Stromal cell of bone marrow (primary cell): ENCODE measurements at places on chromosomes 12 and 14.

DNA sequence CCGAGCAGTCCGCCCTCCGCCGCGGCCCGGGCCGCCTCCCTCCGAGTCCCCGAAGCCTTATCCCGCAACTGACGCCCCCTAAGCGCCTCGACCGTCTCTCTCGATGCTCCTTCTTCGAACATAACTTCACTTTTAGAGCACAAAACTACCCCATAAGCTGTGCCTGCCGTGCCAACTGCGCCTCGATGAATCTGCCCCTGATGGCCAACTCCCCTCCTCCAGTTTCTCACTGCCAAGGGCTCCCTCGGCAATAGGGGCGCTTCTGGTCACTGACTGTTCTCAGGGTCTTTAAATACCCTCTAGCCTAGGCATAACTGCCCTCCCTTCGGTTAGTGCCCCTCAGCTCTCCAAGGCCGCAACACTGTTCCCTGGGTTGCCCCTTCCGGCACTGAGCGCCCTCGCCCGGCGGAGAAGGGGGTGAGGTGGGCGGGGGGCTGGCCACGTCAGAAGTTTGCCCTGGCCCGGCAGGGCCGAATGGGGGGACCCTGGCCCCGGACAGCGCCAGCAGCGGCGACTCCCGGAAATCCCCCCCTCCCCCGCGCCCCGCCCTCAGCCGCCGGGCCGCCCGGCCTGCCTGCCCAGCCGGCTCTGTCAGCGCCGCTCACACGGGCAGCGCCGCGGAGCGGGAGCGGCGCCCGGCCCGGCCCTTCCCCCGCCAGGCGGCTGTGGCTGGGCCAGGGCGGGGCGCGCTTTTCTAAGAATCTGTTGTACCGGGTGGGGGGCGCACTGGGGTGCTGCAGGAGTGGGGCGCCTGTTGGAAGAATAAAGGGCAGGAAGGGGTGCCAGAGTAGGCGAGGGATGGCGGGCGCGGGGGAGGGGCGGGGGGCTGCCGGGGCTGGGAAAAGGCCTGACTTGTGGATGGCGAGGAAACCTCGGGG is 10.6 kb downstream of the RARG start:
- no peak for DNase-seq

DNA sequence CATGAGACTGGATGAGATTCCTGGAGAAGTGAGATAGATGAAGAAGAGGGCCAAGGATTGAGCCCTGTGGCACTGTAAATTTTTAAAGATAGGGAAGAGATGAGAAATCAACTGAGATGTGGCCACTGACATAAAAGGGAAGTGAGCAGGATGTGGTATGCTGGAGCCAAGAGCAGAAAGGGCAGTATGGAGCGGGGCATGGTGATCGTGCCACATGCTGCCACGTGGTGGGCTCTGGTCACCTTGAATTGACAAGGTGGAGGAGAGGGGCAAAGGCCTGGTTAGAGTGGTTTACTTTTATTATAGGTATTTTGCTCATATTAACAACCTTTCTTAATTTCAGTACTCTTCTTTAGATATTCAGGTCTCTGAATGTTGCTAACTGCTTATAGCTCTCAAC is 257.9 kb downstream of the NEDD1 start:
- no peak for DNase-seq

DNA sequence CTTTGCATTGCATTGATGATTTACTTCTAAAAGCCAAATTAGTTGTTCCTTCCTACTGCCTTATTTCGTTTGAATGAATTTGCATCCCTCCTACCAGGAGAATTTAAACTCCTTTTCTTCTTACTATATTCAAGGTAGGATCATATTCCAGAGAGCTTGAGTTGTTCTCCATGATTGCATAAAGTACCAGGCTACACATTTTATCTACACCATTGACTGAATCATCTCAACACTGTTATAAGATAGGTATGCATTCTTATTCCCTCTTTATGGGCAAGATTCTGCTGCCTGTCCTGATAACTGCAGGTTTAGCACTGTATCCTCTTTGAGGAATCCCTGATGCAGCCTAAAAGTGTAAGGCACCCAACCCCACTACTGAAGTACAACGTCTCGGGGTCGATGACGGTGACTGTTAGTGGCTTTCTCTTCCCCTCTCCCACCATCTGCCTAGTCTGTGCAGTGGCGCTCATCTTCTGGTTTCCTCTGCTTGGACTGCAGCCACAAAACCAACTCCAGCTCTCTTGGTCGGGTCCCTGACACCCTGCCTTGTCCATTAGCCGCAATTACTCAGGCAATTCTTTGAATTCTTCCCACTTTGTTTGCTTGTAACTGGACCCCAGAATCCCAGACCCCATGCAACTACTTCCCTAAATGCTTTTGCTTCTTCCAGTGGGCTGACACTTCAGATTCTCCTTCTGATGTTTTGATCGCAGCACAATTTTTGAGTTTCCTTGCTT is 44.4 kb upstream of the STXBP6 start:
- DNase-seq = no peak

GRCh38 chr12:44076871-44077270 is 241.0 kb downstream of the TMEM117 start:
- no peak for DNase-seq

DNA sequence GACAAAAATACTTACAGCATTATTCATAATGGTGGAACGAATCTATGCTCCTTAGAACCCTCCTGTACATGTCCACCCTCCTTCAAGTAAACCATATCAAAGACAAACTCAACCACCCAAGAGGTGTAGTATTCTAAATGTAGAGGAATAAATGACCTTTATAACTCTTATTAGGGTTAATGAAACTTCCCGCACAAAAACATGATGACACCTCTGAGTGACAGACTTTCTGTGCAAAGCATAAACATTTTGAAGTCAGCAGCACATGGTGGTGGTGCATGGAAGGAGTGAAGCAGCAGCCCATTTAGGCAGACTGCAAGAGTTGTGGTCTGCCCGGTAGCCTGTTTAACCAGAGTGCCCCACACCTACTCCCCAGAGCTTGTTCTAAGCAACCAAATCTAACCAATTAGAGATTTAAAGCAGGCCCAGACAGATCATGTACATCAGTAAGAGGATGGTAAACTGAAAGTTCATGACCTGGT is 615 bp upstream of the ASB8 start:
- no peak for DNase-seq

- DNase-seq = no peak
Measured at GRCh38 chr14:100425429-100425827, 102.3 kb downstream of the SLC25A47 start.

- DNase-seq = peak; percentile 75
Measured at GRCh38 chr14:52025310-52025709, 36.0 kb downstream of the RTRAF start.

GRCh38 chr14:105128059-105128458 is 40.5 kb downstream of the JAG2 start:
- DNase-seq = no peak

- no peak for DNase-seq
Measured at GRCh38 chr14:39491134-39491571, 58.9 kb upstream of the FBXO33 start.

DNA sequence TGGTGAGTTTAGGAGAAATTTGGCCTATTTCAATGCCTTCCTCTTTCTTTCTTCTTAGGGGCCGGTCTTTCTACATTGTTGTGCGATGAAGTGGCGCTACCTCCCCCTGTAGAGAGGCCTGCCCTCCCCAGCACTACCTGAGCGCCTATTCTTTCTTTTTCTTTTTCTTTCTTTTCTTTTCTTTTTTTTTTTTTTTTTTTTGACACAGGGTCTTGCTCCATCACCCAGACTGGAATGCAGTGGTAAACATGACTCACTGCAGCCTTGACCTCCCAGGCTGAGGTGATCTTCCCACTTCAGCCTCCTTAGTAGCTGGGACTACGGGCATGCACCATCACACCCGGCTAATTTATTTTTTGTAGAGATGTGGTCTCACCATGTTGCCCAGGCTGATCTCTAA is 136.1 kb upstream of the MAX start:
- peak; percentile 75 for DNase-seq

GRCh38 chr14:70642303-70643235 is 853 bp downstream of the TTC9 start:
- no peak for DNase-seq

DNA sequence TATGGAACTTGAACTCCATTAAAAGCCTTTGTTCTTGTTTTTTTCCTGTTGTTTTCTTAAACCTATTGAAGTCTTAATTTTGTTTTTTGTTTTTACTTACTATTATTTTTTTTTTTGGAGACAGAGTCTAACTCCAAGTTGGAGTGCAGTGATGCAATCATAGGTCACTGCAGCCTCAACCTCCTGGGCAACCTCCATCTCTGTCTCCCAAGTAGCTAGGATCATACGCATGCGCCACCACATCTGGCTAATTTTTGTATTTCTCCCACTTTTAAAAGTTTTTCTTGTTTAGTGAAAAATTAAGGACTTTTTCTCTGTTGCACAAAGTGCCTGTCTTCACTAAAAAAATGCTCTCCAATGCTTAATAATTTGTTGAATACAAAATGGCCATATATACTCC is 76.2 kb downstream of the SCN8A start:
- no peak for DNase-seq

DNA sequence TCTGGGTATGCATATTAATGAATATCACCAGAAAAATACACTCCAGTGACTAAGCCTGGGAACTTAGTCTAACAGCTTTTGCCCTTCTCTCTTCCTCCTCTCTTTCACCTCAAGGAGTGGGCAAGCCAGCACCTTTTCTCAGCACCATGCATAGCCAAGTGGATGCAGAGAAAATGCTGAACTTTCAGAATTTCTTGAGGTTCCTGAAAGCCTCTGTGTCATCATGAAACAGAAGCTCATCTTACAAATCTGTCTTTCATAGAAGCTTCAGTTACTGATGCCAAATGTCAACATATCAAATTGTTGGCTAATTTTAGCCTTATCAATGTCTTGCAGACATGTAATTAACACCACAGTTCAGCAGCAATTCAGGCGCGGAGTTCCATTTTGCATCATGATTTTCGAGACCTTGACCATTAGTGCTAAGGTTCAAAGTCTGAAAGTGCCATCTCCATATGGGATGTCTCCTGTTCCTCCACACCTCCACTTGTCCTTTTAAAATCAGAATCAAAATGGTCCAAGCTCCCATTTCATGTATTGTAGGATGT is 51.1 kb upstream of the RPH3A start:
- no peak for DNase-seq

DNA sequence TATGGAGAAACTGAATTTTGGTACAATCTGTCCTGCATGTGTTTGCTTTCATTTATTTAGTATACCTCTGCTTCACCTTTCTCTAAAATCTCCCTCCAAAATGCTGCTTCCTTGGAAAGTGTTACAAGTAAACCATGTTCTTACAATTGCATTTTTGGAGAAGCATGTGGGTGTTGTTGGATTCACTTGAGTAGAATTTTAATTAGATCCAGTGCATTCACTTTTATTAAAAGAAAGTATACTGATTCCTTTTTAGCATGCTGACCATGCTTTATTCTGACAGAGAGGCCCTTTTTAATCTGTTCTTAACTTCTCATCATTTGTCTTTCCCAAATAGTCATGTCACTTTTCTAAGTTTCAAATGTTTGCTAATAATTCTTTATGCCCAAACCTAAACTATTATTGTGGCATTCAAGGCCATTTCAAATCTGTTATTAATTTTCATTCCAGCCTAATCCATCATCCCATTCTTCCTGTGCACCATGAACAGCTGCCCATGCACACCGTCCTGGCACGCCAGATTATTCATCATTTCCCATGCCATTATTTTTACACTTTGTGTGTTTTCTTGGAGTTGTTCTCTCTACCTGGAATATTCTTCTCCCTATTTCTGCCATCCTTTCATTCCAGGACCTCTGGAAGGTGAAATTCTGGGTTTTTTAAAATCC is 90.7 kb downstream of the METTL25 start:
- DNase-seq = no peak

- no peak for DNase-seq
Measured at GRCh38 chr12:51270067-51270950, at the start of gene SMAGP. TSS of gene SMAGP (minus strand) at chr12:51270415. CDS start at chr12:51269278, 1,137 bp downstream.

DNA sequence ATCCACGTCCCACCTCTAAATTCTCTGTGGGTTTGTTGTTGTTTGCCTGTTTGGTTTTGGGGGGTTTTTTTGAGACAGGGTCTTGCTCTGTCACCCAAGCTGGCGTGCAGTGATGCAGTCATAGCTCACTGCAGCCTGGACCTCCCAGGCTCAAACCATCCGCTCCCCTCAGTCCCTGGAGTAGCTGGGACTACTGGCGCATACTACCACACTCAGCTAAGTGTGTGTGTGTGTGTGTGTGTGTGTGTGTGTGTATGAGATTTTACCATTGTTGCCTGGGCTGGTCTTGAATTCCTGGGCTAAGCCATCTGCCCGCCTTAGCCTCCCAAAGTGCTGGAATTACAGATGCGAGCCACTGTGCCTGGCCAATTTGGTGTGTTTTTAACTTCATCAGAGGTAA is 236.2 kb downstream of the SLC41A2 start:
- DNase-seq = no peak

DNA sequence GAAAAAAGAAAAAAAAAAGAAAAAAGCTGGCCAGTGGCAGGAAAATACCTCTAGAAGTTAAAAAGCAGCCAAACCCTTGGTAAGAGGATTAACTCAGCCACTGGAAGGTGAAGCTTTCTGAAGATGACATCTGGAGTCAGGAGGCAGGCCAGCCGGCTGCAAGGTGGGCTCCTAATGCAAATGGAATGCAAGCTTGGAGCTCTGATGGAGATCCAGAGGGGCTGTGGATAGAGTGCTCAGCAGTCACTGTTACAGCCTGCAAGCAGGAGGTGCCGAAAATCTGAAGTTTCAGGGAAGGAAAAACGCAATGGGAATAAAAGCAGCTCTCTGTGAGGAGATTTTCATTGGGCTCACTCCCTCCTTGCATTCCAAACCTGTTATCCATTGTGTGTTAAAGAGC is 41.0 kb downstream of the GSC start:
- no peak for DNase-seq

GRCh38 chr14:21105095-21105494 is 4.2 kb downstream of the TMEM253 start:
- no peak for DNase-seq

DNA sequence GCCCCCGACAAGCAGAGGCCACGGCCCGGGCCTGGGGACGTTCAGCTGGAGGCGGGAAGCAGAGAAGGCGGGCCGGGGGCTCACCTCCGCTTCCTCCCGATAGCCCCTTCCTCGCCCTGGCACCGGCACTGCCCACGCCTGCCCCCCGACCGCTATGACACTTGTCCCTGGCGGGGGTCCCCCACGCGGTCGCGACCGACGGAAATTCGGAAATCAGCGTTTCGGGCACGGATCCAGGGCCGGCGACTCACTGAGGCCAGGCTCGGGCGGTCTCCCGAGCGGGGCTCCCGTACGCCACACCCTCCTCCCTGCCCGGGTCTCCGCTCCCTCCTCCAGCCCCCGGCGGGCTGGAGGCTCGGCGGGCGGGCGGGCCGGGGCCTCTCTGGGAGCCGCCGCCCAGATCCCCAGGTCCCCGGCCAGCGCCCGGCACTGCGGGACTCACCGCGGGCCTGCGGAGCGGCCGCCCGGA is 581 bp downstream of the PITPNM2 start:
- DNase-seq = no peak

GRCh38 chr12:109642506-109643132 is 69.0 kb downstream of the MVK start:
- no peak for DNase-seq

DNA sequence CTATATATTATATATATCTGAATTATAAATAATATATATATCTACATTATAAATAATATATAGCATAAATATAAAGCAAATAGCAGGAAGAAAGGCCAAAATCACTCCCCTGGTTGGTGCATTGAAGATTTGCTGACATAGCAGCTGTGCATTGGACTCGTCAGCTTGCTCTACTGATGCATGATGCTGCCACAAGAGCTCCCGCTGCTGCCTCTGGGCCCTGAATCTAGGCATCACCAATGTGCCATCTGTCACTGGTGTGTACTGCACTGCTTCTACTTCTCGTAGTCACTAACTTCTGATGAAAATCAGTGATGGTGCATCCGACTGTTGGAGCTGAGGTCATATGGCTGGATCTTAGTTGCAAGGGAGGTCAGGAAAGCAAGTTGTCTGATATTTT is 205.0 kb downstream of the ADAMTS20 start:
- DNase-seq = no peak
